Daoy (cell line): ENCODE measurements at places on chromosomes 1 and 21. TPM values are rescaled to one million over a fixed set of nuclear protein-coding genes. Genes with fewer than 3 reads are reported as not detected.

Gene FAM167B
- not detected in 2 replicates for total RNA-seq

Gene CLCNKB
- total RNA-seq, result 0.11 and 0.33 TPM in 2 replicates

Gene C4BPB
- total RNA-seq, result 0.29 TPM in 1 of 2 replicates, not detected in the other

Gene S100B
- 0.23 TPM in 1 of 2 replicates, not detected in the other for total RNA-seq

Gene CYP4A11
- not detected in 2 replicates for total RNA-seq

Gene TSPAN2
- 11.7 and 14.9 TPM in 2 replicates for total RNA-seq

Gene HOOK1
- 1.1 and 2.7 TPM in 2 replicates for total RNA-seq

Gene CFH
- total RNA-seq, result 3.8 and 4.4 TPM in 2 replicates

Gene TP73
- 0.89 and 2.5 TPM in 2 replicates for total RNA-seq

Gene S100A3
- total RNA-seq, result 9.0 and 12.2 TPM in 2 replicates

Gene CBS
- 12.8 and 19.8 TPM in 2 replicates for total RNA-seq

Gene CFAP107
- not detected in 2 replicates for total RNA-seq

Gene CCDC190
- 1.4 and 2.7 TPM in 2 replicates for total RNA-seq

Gene RAB4A
- 17.5 and 37.1 TPM in 2 replicates for total RNA-seq

Gene ELAPOR1
- 0.23 and 0.33 TPM in 2 replicates for total RNA-seq

Gene KCND3
- not detected in 2 replicates for total RNA-seq

Gene CD1E
- total RNA-seq, result not detected in 2 replicates

Gene KDF1
- total RNA-seq, result 0.11 TPM in 1 of 2 replicates, not detected in the other

Gene SPRR2G
- total RNA-seq, result not detected in 2 replicates

Gene LCE1D
- not detected in 2 replicates for total RNA-seq

Gene NTMT2
- not detected in 2 replicates for total RNA-seq

Gene FAM72D
- 5.5 and 9.9 TPM in 2 replicates for total RNA-seq

Gene OR2T2
- not detected in 2 replicates for total RNA-seq

Gene FAM89A
- 6.9 and 10.6 TPM in 2 replicates for total RNA-seq

Gene LMOD1
- not detected in 2 replicates for total RNA-seq

Gene MMP23B
- total RNA-seq, result 0.17 TPM in 1 of 2 replicates, not detected in the other

Gene C2CD4D
- not detected in 2 replicates for total RNA-seq

Gene SLC44A3
- total RNA-seq, result 0.09 and 0.80 TPM in 2 replicates

Gene DNAH14
- 32.5 and 56.2 TPM in 2 replicates for total RNA-seq

Gene CLCNKA
- not detected in 2 replicates for total RNA-seq

Gene OR2T29
- total RNA-seq, result not detected in 2 replicates

Gene KCTD3
- 16.8 and 22.2 TPM in 2 replicates for total RNA-seq

Gene APOBEC4
- total RNA-seq, result not detected in 2 replicates

Gene TRABD2B
- not detected in 2 replicates for total RNA-seq

Gene AMY1A
- not detected in 2 replicates for total RNA-seq

Gene TCEA3
- 1.7 and 4.3 TPM in 2 replicates for total RNA-seq

Gene TRIM67
- 0.17 TPM in 1 of 2 replicates, not detected in the other for total RNA-seq

Gene TMEM61
- not detected in 2 replicates for total RNA-seq
